Fibroblast of skin of right quadriceps (primary cell): ENCODE measurements at places on chromosomes 2 and 18.

DNA sequence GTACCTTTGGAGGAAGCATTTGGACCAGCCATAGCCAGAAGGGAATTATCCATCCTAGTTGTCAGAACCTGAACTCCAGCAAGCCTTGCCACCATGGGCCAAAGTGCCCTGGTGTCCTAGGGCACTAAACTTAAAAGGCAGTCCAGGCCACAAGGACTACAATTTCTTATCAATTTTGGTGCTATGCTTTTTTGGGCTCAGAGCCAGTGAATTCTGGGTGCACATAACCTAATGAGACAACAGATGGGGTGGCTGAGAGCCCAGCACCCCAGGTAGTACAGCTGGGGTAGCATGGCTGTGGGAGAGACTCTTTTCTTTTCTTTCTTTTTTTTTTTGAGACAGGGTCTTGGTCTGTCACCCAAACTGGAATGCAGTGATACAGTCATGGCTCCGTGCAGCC is 14.4 kb upstream of the RANBP2 start:
- DNase-seq, result no peak

DNA sequence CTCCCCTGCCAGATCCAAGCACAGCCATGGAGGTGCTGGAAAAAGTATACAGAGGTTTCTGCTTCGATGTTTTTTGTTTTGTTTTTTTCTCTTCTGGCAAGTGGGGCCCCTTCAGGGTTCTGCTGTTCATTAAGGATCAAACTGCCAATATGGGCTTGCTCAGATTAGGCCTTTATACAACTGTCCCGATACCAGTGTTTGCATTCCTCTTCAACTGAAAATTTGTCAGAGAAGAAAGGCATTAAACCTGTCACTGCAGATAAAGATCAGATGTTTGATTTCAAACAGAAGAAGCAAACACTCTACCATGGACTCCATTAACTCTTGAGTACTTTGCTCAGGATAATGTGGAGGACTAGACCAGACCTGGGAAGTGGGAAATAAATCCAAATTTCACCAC is 396.0 kb upstream of the SMIM21 start:
- DNase-seq, result no peak

DNA sequence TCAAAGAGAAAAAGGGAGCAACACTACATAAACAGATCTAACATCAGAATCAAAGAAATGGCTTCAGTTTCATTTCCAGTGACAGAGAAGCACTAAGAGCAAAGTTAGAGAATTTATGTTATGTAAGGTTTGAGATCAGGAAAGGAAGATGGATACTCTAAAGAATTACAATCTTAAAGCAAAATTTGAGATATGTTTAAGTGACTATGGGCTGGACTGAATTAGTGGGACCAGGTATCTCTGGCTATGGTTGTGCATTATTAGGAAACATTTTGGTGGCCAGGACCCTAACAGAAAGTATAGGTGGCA is 208.2 kb downstream of the CCDC178 start:
- DNase-seq, result no peak

DNA sequence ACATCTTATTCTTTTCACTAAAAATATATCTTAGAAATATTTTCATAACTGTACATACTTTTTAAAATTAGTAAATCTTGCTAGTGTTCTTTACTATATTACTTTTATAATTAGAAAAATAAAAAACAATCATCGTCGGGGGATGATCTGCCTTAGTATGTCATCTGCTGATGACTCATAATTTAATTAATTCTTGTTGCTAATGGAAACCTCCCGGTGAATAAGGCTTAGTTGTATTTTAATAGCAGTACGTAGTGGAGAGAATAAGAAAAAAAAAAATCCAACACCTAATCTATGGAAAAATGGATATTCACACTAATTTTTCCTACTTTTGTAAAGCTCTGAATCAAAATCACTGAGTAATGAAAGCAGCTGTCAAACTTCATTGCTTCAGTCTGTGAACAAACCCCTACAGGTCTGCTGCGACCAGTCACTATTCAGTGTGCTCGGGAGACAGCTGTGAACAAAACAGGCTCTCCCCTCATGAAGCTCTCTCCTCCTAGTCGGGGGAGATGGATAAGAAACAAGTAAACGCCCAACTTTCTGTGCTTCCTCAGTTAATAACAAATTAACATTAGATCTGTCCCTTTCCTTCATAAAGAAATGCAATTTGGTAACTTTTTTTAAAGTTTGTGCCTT is 97.4 kb upstream of the UPP2 start:
- peak; percentile 26 for DNase-seq

GRCh38 chr2:8555543-8555942 is 126.3 kb upstream of the ID2 start:
- DNase-seq, result no peak

- DNase-seq, result no peak
Measured at GRCh38 chr2:67642961-67643360, 245.8 kb downstream of the ETAA1 start.

- DNase-seq, result no peak
Measured at GRCh38 chr2:188474316-188474715, 182.6 kb downstream of the GULP1 start.

GRCh38 chr18:57807336-57808117 is 4.4 kb upstream of the ATP8B1 start:
- DNase-seq, result peak; percentile 85

- no peak for DNase-seq
Measured at GRCh38 chr2:197207598-197207997, 103.0 kb downstream of the ANKRD44 start.

- DNase-seq, result no peak
Measured at GRCh38 chr2:236073867-236074655, 94.1 kb downstream of the GBX2 start.

GRCh38 chr18:73121207-73121606 is 253.4 kb upstream of the NETO1 start:
- no peak for DNase-seq

DNA sequence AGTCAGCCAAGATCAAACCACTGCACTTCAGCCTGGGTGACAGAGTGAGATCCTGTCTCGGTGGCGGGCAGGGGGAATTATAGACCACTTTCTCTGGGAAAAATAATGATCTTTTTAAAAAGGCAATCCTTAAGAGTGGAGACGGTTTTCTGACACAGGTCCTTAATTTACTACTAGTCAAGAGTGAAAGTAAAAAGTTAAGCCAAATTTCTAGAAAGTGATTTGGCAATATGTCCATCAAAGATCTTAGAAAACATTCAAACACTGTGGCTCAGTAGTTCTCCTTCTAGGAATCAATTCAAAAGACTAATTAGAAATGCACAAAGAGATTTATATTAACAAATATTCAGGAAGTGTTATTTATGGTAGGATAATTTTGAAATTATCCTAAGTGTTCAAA is 148.5 kb upstream of the DNMT3A start:
- DNase-seq, result no peak

DNA sequence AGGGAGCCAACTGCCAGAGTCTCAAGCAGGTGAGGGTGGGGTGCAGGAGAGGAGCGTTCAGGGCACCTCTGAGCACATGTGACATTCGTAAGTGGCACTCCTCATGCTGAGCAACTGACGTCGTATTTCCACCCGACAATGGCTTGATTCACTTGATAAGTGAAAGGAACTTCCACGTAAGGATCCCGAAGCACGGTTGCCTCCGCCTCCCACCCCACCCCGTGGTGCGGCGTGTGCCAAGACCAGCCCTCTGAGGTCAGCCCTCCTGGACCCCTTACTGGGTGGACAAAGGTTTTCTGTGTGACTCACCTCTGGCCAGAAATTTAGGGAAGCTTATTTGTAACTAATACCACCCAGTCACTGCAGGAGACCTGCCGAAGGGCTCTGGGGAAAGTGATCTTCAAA is 59.9 kb downstream of the AGAP1 start:
- DNase-seq, result no peak

DNA sequence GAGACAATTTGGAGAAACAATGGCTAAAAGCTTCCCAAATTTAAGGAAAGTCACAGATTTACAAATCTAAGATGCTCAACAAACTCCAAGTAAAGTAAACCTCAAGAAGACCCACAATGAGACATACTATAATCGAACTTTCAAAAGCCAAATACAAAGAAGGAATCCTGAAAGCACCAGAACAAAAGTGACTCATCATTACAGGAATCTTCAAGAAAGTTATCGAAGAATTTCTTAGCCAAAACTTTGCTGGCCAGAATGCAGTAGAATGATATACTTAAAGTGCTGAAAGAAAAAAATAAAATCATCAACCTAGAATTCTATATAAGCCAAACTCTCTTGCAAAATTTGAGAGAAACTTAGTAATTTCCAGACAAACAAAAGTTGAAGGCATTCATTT is 106.5 kb upstream of the TMEM200C start:
- peak; percentile 34 for DNase-seq

DNA sequence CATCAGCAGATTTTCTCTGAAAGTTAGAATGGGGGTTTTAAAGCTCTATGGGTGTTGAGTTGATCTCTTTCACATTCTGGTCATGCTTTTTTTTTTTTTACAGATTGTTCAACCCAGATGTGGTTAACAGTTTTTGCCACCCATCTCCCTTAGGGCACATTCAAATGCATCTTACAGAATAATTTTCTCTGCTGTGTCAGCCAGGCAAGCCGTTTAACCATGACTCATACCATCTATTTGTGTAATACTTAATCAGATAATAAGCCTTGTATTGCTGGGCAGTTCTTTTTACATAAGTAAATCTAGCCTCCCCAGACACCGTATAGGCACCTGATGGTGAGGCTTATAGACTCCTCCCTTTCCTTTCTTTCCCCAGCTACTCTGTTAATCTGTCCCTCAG is 62.0 kb downstream of the TGIF1 start:
- DNase-seq, result peak; percentile 82

DNA sequence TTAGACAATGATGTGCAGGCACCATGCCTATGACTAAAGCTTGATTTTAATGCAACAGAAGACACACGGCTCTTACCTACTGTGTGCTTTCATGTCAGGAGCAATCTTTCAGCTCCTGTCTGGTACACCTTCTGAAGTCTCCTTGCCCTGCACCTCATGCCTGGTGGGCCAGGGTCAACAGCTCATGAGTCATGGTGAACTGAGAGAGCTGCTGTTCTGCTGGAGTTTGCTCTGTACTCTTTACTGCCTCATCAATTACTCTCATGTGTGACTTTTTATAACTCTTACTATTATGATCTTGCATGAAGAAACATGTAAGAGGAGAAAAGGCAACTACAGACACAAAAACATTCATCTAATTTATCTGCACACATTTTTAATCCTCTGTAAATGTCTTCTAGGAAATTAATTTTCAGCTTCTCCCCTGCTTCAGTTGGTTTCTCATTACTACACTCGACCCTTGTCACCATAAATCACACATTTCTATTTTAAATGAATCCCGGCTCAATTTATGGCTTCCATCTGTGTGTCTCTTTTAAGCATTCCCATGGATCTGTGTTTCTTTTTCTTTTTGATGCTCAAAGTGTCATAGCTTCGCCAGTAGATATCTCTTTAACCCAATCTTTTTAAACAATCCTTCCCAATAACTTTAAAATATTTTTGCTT is 9.7 kb downstream of the SERPINB7 start:
- DNase-seq, result peak; percentile 67

DNA sequence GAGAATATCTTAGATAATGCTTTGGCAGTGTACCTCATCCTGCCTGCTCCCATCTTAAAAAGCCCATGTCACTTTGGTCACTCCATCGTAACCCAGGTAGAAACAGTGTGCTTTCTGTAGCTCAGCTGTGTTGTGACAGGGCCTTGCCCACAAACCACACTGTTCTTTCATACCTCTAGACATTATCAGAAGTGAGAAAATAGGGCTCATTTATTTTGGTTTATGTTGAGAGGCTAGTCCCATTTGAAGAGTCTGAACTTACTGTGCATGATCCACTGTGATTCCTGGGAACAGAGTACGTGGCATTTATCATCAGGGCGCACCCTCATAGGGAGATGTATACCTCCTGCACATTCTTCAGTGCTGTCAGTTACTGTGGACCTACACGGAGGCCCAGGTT is 69.7 kb downstream of the FEZ2 start:
- DNase-seq, result no peak

- DNase-seq, result peak; percentile 94
Measured at GRCh38 chr2:36450466-36451196, 95.1 kb downstream of the CRIM1 start.

DNA sequence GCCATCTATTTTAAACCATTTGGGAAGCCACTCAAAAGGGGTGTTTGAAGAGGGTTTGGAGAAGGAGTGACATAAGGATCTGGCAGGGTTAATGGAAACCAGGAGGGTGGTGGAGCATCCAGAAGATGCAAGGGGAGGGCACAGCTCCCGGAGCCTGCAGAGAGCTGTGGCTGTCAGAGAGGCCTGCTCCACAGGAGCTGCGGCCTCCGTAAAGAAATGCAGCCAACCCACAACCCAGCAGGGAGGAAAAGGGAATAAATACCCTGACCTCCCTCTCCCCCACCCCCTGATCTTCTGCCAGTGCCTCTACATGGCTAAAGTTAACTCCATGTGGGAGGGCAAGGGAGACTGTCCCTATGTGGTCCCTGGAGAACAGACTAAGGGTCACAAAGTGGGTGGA is 567.1 kb upstream of the POU3F3 start:
- no peak for DNase-seq

- DNase-seq, result no peak
Measured at GRCh38 chr2:62036229-62036628, 130.8 kb downstream of the COMMD1 start.

DNA sequence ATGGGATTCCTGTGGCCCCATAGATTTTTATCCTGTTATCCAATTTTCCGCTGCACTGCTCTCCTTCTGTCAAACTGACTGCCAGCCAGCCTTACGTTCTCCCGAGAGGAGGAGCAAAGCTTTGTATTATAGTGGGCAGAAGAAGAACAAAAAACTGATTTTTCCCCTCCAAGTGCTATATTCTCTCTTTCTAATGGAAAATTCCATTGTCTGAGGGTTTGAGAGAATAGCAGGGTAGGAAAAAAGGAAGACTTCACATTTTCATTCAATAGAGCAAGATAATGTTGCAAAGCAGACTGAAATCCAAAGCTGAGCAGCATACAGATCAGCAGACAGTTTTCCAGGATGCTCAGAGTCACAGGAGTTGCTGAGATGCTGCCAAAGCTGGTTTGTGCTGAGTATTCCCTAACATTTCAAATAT is 238.0 kb downstream of the UBE2E3 start:
- DNase-seq, result no peak

GRCh38 chr2:113138428-113139322 is 11.3 kb downstream of the IL1RN start:
- DNase-seq, result peak; percentile 58

DNA sequence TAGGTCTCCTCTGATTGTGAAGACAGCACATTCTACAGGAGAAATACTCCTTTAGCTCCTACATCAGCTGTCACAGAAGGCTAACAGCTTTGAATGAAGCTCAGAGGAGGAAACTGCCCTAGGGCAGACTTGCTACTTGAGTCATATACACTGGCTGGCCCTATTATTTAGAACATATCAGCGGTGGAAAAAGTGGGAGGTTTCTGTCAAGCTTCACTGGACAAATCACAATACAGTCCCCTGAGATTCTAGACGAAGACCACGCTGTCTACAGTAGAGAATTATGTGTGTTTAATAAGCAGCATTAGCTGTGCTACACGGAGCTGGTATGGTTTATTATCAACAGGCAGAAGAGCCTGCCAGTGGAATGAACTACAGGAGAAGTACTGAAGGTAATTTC is 230.9 kb upstream of the FSIP2 start:
- no peak for DNase-seq

- DNase-seq, result peak; percentile 41
Measured at GRCh38 chr2:11795590-11795989, 49.2 kb downstream of the LPIN1 start.
